ENCODE measurements at places on chromosomes 7 and 10.

DNA sequence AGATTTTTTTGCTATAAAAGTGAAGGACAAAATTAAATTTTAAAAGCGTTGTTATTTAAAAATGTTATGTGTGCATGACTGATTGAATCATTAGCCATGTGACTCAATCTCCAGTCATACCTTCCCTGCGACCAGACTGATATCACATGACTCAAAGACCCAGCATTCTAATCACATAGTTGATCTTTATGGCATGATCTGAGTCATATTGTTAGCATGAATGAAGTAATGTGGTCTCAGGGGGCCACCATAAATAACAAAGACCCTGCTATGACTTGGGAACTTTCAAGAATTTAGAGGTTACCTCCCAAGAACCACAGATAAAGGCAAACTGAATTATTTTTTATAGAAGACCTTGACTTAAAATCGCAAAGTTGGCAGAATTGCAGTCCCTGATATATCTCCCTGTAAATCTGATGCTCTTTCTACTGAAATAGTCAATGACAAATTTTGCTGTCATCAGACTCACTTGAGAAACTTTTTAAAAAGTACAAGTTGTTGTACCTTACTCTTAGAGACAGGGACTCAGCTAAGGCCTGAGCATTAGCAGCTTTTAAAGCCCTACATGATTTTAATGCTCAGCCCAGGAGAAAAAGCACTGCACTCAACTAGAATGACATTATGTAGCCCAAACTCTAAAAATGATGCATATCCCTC, 717.3 kb downstream of the XPNPEP1 start:
- no peak for DNase-seq

DNA sequence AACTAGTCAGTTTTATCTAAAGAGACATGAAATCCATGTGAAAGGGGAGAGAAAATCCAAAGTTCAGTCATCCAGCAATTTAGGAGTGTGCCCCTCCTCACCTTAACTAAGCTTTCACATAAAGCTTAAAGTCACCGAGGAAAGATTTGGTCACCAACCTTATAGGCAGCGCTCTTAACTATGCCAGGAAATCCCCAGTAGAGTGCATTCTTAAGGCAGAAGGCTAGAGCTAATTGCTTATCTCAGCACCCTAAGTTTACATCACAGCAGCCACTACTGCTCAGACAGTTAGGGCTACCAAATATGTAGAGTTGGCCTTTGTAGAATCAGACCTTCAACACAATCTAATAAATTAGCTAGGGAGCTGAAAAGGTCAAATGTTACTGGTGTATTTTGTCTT, 47.9 kb downstream of the MTPN start:
- DNase-seq = no peak

DNA sequence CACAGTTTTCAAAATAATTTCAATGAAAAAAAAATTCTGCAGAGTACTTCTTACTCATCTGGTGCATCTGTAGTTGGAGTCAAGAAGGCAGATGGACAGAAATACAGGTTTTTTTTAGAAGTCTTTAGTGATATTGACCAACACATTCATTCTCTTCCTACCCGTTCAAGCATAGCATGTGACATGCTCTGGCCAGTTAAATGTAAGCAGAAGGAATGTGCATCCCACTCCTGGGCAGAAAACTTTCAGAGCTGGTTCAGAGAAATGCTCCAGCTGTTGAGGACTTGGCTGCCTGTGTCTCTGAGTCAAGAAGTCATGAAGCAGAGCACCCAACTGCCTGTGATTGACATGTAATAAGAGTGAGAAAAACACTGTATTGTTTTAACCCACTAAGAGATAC, 665.3 kb upstream of the IGFBP3 start:
- no peak for DNase-seq

GRCh38 chr7:108142675-108143259, 12.6 kb upstream of the LAMB4 start:
- DNase-seq = no peak

- no peak for DNase-seq
Observed at GRCh38 chr7:92292981-92293380, 47.2 kb downstream of the ANKIB1 start.

DNA sequence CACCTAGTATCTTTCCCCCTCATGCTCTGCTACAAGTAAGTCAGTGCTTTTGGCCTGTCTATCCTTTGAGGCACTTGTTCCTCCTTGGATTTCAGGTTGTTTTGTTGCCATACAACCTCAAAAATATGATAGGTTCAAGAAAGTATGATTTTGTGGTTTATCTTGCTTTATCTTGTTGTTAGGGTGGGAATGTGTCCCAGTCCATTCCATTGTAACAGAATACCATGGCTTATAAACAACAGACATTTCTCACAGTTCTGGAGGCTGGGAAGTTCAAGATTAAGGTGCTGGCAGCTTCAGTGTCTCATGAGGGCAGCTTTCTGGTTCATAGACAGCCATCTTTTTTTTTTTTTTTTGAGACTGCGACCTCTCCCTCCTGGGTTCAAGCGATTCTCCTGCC, 72.1 kb downstream of the TMEM270 start:
- no peak for DNase-seq

DNA sequence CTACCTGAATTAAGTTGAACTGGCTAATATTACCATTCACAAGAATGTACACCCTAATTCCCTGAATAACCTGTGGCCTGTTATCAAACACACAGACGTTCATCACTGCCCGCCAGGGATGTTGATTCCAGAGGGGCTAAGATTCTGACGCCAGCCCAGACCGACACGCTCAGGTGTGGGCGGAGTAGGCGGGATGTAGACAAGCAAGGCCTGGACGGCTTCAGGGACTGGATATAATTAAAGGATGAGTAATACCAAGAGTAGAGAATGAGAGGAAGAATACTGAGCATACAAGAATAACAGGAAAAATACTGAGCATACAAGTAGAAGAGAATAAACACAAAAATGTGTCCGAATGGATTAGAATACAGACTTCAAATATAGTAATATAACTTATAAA, 29.0 kb downstream of the CUBN start:
- no peak for DNase-seq

DNA sequence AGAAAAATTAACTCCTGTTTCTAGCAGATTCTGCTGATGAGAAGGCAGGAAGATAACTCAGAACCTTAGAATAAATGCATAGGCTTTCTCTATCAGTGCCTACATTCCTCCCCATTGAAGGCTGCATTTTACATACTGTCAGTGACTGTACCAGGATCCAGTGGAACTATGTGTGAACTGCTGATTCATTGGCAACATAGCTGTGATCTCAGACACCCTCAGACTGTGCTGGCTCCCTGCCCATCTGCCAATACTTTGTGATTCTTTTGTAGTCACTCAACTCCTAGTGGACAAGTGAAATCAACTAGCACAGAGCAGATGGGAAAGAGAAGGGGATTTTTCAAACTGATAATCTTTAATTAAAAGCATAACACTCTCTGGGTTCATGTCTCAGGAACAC, 375.8 kb downstream of the MDFIC start:
- DNase-seq = no peak

- DNase-seq = no peak
Observed at GRCh38 chr7:142100634-142101033, 10.9 kb upstream of the MGAM2 start.

DNA sequence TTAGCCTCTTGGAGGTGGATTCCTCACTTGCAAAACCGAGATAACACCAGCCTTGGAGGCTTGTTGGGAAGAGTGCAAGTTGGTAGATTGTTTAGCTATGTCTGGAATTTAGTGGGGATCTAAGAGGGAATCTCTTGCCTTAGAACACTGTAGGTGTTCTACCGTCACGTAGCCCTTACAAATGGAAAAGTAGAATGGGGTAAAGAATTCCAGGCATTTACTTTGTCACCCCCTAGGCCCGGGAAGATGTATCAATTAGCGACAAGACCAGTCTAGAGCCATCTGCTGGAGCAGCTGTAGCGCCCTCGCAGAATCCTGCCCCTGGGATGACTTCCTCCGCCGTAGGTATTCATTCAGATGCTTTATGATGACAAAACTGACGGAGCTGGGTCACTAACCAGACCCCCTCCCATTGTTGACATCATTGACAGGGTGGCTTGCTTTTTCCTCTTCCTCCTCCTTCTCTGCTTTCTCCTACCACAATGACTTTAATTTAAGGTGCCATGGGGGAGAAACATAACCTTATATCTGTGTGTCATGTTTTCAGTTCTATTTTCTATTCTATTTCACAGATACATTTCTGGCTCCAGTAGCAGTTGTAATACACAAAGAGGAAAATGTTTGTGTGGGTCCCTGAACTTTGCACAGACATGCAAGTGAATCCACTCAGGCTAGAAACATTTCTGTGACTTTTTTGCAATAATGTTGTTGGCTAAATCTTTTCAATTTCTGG, 262.6 kb upstream of the LYZL1 start:
- no peak for DNase-seq

- no peak for DNase-seq
Observed at GRCh38 chr10:80137920-80138319, 5.4 kb downstream of the PLAC9 start.

GRCh38 chr10:77494327-77494726, 143.3 kb downstream of the KCNMA1 start:
- DNase-seq = no peak

DNA sequence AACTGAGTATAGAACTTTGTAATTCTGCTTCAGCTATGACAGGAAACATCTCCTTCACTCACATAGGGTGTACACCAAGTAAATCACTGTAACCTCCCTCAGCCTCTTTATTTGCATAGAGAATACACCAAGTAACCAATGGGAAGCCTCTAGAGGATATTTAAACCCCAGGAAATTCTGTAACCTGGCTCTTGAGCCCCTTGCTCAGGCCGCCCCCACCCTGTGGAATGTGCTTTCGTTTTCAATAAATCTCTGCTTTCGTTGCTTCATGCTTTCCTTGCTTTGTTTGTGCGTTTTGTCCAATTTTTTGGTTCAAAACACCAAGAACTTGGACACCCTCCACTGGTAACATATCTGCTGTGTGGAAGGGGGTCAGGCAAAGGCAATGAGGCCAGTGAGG, 60.2 kb downstream of the CLRN3 start:
- no peak for DNase-seq

- DNase-seq = no peak
Observed at GRCh38 chr7:30671793-30672465, 10.3 kb downstream of the CRHR2 start.

All from activated CD4-positive, alpha-beta T cell treated with anti-CD3 and anti-CD28 coated beads, Interleukin-2, Interleukin-6, amounts not matched to agents 100 ng/mL and 50 ng/mL, durations not matched to agents 16 hours and 8 hours (primary cell).